Activated CD4-positive, alpha-beta memory T cell treated with anti-CD3 and anti-CD28 coated beads, Interleukin-2, amount 10 ng/mL, durations not matched to agents 7 days and 5 days (primary cell): ENCODE measurements at places on chromosomes 6 and 20. TPM values are rescaled to one million over a fixed set of nuclear protein-coding genes. Genes with fewer than 3 reads are reported as not detected.

NKX2-2 gene
- not detected for total RNA-seq

POU5F1 gene
- total RNA-seq = not detected

NDRG3 gene
- total RNA-seq = 32.8 TPM

SPATA25 gene
- total RNA-seq = 0.30 TPM

MAK gene
- total RNA-seq = 0.35 TPM

ILRUN gene
- total RNA-seq = 86.6 TPM

IGF2R gene
- total RNA-seq = 66.9 TPM

PI16 gene
- total RNA-seq = 7.3 TPM

- DNase-seq = no peak
These were observed 45.1 kb downstream of the PTK7 start for GRCh38 chr6:43120944-43121913.

- no peak for DNase-seq
These were observed 5.6 kb upstream of the FRMD1 start for GRCh38 chr6:168084465-168085160.

DNA sequence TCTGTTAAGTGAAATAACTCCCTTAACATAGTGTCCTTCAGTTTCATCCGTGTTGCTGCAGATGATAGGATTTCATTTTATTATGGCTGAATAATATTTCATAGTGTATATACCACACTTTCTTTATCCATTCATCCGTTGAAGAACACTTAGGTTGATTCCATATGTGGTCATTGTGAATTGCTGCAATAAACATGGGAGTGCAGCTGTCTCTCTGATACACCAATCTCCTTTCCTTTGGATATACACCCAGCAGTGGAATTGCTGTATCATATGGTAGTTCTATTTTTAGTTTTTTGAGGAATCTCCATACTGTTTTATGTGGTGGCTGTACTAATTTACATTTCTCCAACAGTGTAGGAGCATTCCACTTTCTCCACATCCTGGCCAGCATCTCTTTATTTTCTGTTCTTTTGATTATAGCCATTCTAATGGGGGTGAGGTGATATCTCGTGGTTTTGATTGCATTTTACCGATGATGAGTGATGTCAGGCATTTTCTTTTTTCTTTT, 193.2 kb downstream of the SLC16A10 start:
- no peak for DNase-seq

DNA sequence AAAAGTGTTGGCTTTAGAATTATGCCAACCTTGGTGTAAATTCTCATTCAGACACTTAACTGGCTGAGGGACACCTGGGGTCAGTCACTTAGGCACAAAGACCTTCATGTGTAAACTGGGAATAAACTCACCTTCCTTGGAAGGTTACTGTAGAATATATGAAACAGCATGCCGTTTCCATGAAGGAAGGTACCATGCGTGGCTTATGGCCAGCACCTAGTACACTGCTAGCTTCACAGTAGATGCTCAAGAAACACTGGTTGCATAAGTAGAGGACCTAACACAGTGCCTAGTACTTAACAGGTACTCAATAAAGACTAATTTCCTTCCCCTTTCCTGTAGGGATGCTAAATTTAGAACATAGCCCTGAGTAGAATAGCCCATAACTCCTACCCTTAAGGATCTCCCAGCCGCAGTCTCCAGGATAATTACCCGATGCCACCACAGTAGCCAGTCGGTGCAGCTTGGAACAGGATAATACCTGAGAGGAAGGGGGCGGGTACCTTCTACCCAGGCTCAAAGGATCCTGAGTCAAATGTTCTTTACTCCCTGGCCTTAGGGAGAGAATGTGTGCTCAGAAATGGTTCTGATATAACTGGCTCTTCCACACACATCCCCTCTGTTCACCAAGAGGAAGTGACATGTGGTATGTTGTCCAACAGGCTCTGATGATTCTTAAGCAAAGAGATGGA, 3.6 kb downstream of the BCL2L1 start:
- no peak for DNase-seq

DNA sequence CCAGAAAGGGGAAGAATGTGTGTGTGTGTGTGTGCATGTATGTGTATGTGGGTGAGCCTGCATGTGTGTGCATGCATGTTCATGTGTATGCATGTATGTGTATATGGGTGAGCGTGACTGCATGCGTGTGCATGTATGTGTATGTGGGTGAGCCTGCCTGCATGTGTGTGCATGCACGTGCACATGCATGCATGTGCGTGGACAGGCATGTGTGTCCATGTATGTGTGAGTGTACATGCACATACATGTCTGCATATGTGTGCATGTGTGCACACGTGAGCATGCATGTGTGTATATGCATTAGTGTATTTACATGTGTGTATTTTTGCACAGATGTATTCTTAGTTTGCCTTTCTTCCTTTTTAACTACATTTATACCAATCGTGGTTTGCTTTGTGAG, 601.5 kb downstream of the QKI start:
- no peak for DNase-seq

- DNase-seq = no peak
These were observed 874.2 kb downstream of the TFAP2A start for GRCh38 chr6:9540534-9541126.

DNA sequence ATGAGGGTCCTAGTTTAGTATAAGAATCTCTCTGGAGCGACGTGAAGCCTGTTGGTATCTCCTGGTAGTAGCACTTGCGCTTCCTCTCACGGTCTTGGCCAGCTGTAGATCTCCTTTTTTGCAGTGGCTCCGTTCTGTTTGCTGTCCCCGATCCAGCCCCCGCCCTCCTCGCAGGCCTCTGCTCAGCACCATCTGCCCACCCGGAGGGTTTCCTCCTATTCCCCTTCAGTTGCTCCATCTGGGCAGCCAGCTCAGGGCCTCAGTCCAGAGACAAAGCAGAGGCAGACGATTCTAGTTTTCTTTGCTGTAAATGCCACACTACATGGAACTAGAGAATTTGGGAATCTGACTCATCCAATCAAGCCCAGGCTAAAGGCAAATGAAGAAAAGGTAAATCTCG, 126.6 kb downstream of the TIAM2 start:
- DNase-seq = no peak

GRCh38 chr20:57774111-57774880, 64.5 kb upstream of the PMEPA1 start:
- DNase-seq = no peak

- DNase-seq = no peak
These were observed 139.7 kb upstream of the PTPRK start for GRCh38 chr6:128659878-128660622.

DNA sequence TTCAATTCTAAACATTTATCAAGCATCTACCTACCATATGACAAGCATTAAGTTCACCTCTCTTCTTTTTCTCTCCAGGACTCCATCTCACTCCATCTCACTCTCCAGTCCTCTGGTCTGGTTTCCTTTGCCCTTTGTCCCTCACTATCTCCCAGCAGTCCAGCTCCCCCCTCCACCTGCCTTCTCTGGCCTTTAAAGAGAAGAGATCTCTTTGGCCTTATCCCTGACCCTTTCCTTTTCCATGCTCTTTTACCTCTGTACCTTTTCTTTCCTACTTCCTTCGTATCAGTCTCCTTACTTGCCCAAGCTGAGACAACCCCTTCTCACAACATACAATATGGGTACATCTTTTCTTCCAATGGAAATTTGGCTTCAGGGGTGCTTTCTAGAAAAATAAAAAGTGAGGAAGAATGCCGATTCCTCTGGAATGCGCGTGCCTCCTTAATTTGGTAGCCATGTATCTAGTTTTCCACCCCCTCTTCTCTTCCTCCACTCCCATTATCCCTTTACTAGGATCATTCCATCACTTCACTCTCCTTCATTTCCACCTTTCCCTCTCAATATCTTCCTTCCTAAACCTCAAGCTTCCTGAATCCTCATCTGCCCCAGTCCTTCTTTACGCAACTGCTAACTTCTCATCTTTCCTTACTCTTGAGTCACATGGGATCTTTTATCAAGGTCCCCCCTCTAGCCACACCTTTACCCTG, 745 bp upstream of the AGPAT1 start:
- DNase-seq = no peak

DNA sequence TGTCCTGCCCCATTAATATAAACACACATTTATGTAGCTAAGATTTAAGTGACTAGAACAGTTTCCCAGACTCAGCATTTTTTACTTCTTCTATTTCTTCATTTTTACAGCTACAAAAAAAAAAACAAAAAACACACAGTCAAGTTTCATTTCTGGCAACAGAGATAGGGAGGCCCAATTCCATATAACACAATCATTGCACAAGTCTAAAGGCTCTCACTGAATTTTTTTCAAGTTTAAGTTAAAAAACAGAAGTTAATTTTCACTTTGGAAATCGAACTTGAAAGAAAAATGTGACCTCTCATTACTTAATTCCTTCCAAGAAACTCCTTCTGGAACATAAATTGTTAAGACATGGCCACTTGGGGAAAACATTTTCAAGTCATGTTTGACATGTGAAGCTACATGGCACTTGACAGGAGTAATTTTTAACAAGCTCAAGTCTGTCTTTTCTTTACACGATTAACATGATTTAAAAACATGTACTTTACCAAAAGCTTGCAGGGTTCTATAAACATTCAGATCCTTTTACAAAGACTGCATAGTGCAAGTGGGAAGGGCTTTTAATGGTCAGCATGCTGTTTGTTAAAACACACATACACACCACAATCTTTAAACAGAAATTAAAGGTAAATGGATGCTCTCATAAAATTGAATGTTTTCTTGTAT, 100.1 kb upstream of the CCDC28A start:
- DNase-seq = no peak

DNA sequence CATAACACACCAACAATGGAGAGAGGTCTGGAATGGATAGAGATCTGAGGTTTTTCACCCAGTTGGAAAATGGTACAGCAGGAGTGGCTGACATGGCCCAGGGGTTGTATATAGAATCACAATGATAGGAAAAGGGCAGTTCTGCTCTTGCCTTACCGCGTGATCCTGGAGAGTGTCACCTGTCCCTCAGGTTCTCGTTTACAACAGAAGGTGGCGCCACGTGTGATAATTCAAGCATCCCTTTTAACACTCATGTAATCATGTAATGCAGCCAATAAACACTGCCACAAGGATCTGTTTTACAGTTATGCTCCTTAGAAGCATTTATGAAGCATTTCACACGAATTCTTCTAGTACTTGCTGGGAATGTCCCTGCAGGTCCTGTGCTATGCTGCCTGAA, 12.9 kb upstream of the WFDC2 start:
- DNase-seq = peak; percentile 48

- no peak for DNase-seq
These were observed 21.8 kb downstream of the OSTM1 start for GRCh38 chr6:108052706-108053105.

- DNase-seq = no peak
These were observed 406.3 kb downstream of the EPHA7 start for GRCh38 chr6:93013054-93013453.

DNA sequence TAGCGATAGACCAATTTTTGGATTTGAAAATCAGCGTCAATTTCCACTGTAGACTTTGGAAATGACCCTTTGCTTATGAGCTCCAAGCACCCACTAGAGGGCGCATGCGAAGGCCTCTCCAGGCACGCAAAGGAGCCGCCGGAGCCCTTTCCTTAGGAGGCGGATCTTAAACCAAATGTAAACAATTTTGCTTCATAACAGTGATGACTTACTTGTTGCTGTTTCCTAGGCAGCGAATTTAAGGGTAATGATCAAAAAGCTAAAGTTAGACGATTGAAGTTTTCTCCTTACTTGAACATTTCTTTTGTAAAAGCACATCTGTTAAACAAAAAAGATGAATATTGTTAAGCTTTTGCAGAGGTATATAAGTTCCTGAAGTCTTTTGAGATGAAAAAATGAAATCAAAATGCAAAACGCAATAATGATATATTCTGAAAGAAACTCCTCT, 29.2 kb upstream of the EXOC2 start:
- peak; percentile 81 for DNase-seq

DNA sequence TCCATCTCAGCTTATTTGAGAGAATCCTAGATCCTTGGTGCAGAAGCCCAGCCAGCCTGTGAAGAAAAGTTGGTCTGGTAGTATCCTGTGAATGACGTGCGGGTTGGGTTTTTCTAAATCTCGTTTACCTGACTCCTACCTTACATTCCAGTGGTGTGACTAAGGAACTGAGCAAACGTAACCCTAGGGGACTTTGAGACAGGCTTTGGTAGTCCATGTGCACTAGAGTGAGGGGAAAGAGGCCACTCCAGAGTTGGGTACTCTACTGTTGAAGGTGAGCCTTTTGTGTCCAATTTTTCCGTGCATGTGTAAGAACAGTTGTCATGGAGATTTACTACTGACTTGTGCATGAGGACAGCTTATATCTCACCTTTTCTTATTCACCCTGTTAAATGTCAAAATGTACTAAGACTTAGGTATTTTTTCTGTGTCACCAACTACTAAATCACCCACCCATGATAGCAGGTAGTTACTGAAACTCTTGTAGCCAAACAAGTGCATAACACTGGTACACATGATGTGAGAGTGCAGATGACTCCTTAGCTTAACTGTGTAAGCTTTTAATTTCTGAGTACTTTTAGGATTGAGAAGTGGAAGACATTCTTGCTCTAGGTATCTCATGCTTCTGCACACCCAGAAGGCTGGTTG, 26.3 kb upstream of the PLCG1 start:
- no peak for DNase-seq

DNA sequence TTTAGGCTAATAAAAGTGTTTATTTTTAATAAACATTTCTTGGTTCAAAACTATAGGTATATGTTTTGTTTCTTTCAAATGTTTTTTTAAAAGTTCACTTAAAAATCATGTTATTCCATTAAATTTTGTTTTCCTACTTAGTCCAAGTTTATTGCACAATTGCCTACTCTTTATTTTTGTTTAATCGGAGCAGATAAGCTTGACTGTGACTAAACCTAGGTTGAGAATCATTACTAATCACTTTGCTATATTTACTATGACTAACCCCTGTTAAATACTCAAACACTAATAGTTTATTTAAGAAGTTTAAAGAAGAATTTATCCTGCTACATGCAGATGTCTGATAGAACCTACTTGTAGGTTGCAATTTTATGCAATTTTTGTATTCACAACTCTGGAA, 18.8 kb downstream of the MAP3K4 start:
- no peak for DNase-seq

GRCh38 chr6:20566109-20566508, 31.9 kb downstream of the CDKAL1 start:
- DNase-seq = no peak

- peak; percentile 8 for DNase-seq
These were observed 65.0 kb downstream of the PSMG4 start for GRCh38 chr6:3323696-3324261.

DNA sequence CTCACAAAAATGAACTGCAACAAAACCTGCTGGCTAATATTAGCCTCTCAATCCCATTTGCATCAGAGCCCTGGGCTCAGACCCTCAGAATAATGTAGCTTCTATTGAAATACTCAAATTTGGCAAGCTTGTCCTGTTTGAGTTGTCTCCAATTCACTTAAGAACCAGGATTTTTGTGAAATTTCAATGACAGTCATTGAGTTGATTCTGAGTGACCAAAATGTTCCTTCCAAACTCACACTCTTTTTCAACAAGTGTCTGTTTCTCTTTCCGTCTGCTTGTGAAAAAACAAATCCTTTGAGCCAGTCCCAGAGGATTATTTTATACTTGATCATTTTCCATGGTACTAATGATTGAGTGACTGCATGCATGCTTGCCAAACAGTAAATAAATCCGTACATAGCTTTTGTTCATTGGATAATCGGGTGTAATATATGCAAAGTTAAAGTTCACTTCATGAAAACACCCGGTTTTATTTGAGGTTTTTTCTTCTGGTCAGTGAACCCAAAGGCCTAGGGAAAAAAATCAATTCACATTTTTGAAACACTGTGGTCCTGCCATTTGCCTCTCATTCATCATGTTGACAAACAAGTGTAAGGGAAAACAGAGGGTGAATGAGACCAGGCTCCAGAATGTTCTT, 16.4 kb upstream of the SLC22A2 start:
- no peak for DNase-seq

- no peak for DNase-seq
These were observed 28.8 kb upstream of the HMGA1 start for GRCh38 chr6:34207695-34208443.
